T47D (cell line): ENCODE measurements at places on chromosomes 5 and 9.

DNA sequence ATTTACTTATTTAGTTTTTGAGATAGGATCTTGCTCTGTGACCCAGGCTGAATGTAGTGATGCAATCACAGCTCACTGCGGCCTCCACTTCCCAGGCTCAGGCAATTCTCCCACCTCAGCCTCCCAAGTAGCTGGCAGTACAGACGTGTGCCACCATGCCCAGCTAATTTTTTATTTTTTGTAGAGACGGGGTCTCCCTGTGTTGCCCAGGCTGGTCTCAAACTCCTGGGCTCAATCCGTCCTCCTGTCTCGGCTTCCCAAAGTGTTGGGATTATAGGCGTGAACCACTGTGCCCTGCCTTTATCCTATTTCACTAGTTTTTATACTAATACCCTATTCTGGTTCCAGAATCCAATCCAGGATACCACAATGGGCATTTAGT is 6.8 kb downstream of the RPS14 start:
- DNase-seq = no peak

- no peak for DNase-seq
Measured at GRCh38 chr5:101673120-101673519, 623.0 kb downstream of the SLCO4C1 start.

GRCh38 chr5:53399926-53400697 is 80.3 kb upstream of the FST start:
- no peak for DNase-seq

DNA sequence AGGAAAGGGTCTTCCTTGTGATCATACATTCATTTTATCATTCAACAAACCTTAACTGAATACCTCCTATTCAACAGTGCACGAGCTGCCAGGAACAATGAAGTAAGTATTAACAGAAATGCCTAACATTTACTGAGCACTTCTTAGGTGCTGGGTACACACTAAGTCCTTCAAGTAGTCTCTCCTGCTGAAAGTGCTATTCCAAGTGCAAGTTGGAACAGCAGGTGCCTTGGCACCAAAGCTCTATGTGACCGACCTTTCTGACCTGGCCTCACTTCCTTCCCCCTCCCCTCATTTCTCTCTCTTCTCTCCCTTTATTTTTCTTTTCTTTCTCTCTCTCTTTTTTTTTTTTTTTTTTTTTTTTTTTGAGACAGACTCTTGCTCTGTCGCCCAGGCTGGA is 94.5 kb downstream of the GRIA1 start:
- DNase-seq = no peak

DNA sequence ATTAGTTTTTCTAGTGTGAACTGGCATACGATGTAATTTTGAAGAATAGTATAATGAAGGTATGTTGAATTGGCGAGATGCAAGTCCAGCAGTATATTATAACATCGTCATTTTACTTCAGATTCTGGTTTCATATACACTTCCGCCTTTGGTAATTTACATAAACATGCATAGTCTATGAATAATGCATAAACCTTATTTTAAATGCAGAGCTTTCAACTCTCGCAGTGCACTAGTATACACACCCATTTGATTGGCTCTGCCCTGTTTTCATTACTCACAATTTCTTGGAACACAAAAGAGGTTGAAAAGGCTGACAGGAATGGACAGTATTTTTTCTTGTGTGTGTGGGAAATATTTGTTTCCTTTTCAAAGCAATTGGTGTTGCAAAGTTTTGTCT is 128.9 kb upstream of the CCNH start:
- DNase-seq = no peak

DNA sequence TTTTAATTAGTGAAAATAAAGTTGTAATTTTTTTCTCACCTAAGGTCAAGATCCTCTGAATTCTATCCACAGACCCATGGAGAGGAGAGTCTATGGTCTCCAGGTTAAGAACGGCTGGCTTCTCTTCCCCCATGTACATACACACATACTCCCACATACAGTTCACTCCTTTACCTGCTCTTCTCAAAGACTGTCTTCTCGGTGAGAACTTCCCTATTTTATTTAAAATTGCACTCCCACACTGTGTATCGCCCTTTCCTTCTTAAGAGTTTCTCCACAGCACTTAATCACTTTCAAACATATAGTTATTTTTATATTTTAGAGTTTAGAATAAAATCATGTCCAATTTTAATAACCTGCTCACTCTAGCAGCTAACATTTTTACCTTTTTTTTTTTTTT is 3.6 kb upstream of the JADE2 start:
- no peak for DNase-seq

GRCh38 chr5:126444137-126444536 is 20.9 kb downstream of the GRAMD2B start:
- no peak for DNase-seq

DNA sequence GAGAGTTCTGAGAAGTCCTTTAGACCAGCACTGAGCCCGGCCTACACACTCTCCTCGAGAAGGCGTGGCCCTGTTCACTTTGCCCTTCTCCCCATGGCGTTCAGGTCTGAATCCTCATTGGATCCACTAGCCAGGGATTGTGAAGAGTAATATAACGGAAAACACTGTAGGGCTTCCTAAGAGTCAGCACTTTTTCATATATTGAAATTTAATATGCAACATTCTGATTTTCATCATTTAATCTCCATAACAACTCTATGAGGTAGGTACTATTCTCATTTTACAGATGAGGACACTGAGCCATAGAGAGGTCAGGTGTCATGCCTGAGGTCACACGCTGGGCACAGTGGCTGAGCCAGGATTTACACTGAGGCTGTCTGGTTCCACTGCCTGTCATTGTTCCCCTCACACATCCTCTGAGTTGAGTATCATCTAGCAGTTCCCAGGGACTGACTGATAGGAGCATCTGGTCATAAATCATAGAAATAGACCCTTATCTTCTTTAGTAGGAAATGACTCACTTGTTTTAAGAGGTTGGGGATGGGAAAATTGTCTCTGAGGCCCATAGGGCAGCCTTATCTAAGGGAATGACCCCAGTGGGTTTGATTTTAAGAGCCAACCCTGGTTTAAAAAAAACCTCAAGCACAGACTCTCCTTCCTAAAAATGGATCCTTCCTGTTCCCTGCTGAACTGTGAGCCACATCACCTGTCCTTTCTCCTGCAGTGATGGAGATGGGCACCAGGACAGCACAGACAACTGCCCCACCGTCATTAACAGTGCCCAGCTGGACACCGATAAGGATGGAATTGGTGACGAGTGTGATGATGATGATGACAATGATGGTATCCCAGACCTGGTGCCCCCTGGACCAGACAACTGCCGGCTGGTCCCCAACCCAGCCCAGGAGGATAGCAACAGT is 41.2 kb downstream of the THBS4 start:
- no peak for DNase-seq

- peak; percentile 53 for DNase-seq
Measured at GRCh38 chr5:179478624-179479023, 71.7 kb upstream of the RUFY1 start.

DNA sequence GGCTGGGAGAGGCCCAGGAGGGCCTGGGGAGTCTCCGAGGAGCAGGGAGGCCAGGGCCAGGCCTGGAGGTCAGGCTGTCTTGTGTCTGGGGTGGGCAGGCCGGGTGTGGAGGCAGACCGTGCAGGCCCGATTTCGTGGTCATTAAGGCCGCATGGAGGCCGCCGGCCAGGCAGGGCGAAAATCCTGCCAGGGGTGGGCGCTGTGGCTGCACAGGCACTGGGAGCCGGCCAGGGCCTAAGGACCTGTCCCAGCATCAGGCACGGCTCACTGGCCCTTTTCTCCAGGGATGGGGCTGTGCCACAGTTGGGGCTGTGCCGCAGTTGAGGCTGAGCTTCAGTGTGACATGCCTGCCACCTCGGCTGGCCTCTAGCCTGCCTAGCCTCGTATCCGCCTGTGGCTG is 35.9 kb downstream of the ASS1 start:
- DNase-seq = no peak

DNA sequence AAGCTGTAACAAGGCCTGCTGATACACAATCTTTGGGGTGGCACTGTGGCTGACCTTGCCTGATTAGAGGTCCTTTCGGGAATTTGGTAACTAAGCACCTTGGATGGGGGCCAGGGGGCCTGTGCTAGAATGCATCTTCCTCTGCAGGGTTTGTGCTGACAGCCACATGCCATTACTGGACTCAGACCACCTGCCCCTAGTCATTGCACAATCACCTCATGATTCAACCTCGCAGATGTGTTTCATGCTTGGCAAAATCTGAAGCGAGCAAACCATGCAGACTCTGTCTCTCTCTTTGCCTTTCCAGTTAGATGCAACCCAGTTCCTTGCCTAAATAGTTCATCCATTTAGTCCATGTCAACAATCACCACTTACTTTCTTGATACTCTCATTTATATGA is 96.5 kb upstream of the ERCC6L2 start:
- no peak for DNase-seq

- peak; percentile 67 for DNase-seq
Measured at GRCh38 chr9:14400658-14400995, 86.7 kb upstream of the NFIB start.

GRCh38 chr9:120040896-120041295 is 539.1 kb downstream of the CDK5RAP2 start:
- DNase-seq = no peak

GRCh38 chr5:159504857-159505304 is 174.6 kb upstream of the IL12B start:
- no peak for DNase-seq

DNA sequence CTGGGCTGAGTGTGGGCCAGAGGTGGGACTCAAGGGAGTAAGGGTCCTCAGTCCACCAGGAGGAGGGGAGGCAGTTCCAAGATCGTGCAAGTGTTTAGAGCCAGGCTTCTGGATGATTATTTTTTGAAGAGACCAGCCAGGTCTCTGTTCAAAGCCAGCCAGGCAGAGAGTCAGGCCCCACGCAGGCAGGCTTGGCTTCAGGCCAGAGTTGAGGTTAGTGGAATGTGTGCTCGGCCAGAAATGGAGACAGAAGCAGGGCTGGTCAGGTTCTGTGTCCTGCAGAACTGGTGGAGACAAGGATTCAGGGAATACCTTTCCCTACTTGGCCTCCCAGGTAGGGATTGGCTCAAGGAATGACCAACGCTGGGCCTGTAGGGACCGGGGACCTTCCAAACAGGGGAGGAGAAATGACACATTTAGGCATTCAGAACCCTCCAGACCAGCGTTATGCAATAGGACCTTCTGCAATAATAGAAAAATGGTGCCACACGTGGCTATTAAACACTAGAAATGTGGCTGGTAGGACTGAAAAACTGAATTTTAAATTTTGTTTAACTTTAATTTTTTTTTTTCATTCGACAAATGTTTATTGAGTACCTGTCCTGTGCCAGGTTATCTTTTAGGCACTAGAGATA is 106.2 kb downstream of the CMYA5 start:
- DNase-seq = peak; percentile 73

DNA sequence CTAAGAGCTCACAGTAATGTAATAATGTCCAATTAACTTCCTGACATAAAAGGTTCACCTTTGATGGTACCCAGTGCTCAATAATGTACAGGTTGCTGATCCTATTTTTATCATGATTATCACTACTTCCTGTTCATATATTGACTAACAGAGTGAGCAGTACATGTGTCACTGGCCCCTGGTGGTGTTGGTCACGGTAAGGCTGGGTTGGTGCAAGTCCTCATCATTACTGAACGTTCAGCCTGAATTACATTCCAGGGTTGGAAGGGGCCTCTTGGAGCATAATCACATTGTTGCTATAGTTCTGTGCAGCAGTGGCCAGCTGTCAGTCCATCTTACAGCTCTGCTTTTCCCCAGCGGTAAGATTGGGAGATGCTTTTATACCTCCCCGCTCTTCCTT is 24.2 kb upstream of the CKMT2 start:
- DNase-seq = no peak

DNA sequence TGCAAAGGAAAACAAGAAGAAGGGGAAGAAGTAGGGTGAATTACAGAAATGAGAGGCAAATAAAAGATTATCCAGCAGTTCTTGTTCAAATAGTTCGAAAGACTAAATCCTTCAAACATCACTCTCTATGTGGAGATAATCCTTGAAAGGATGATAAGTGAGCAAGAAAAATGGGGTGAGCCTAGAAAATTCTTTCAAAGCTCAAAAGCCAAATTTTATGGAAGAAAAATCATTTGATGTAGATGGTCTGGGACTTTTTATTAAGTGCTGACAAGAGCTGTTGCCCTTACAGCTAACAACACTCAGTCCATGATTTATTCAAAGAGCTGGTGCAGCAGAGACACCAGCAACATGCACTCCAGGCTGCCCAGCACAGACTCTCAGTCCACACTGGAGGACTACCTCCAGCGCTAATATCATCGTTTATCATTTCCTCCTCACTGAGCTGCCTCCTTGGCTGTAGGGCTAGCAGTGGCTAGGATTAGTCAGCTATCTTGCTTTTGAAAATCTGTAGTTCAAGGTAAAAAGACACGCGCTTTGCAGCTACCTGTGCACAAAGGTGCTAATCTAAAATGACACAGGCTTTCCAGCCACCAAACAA is 264.8 kb upstream of the KIF2A start:
- DNase-seq = no peak

GRCh38 chr9:107345327-107345726 is 62.2 kb downstream of the RAD23B start:
- DNase-seq = no peak

GRCh38 chr9:131037335-131038255 is 28.6 kb downstream of the LAMC3 start:
- no peak for DNase-seq

DNA sequence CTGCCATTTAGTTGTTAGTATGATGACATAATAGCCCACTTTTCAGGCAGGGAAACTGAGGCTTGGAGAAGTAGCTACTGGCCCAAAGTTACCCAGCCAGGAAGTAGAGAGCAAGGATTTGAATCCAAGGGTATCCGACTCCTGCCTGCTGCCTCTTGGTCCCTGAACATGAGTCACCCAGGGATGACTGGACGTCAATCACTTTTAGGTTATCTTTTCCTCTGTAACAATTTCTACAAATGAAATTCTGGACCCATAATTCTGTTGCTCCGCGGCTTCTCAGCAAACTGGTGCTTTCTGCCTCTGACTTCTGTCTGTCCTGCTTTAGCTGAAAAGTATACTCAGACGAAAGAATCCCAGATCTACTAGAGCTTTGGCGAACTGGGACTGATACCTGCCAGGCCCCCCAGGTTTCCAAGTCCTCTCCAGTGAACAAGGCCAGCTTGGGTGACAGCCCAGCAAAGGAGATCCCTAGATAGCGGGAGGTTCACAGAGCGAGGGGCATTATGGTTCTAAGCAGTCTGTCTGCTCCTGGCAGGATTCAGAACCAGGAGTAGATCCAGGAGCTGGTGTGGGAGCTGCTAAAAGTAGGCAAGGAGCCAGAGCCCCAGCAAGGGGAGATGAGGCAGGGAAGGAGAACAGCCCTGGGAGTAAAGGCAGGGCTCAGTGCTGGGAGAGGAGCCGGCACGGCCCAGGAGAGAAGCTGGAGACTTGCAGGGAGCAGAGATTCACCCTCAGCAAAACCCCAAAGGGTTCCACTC is 20.6 kb downstream of the OLFML2A start:
- DNase-seq = no peak

DNA sequence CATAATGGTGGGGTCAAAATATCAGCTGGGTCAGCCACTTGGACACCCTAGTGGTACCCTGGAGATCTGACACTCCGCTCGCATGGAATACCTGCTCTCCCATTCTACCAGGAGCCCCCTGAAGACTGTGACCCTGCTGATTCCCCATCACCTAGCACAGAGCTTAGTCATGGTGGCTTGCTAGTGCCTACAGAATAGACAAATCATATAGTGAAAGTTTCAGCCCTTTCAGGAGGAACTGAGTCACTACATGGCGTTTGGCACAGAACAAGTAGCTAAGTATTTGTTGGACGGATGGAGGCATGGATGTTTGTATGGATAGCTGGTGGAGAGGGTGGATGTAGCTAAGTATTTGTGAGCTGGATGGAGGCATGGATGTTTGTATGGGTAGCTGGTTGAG is 65.3 kb downstream of the LMX1B start:
- DNase-seq = no peak
